Sciatic nerve (tissue), 2 donors: ENCODE measurements at places on chromosomes 4 and X. TPM values are rescaled to one million over a fixed set of nuclear protein-coding genes. Genes with fewer than 3 reads are reported as not detected.

DNA sequence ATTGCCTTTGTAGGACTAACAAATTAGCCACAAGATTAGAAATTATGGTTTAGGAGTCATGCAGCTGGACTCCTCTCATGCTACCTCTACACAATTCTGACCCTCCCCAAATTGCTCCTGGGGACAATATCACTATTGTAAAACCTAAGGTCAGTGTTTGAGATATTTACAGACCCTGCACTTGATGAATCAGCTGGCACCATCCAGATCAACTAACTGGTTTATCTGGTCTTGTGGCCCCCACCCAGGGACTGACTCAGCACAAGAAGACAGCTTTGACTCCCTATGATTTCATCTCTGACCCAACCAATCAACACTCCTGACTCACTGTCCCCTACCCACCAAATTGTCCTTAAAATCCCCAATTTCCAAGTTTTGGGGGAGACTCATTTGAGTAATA is 192.4 kb downstream of the STPG2 start:
- DNase-seq: no peak

DNA sequence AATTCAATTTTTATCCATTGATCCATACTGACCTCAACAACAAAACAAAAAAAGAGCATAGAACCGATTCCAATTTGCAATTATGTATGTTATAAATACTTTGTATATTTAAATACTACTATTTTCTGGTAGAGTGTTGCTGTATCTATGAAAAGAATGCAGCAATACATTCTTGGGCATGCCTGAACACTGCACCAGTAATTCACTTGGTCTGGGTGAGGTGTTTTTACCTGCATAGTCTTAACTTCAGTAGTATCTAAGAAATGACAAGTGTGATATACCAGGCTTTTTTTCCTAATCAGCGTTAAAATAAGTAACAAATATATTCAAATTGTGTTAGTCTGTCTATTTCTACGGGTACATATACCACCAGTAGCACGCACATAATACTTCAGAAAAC is 120.2 kb downstream of the KLHL13 start:
- no peak for DNase-seq

DNA sequence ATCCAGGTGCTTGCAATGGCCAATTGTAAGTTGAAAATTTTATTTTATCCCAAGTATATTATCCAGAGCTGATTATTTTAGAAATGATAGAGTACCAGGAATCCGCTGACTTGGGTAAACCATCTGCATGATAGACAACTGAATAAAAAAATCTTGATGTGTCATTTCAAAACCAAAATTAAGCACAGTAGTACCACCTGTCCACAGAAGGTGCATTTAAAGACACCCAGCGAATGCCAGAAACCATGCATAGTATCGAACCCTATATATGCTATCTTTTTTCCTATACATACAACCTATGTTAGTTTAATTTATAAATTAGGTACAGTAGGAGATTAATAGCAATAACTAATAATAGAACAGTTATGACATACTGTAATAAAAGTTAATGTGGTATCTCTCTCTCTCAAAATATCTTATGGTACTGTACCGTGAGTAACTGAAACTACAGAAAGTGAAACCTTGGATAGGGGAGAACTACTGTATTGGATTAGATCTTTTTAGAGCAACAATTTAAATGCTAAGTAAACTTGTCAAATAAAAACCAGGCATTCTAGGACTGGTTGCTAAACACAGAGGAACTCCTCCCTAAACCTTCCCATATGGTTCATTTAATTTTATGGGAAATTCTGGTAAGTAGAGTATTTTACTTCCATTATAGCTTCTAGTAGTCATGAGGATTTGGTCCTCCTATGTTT is 6.2 kb downstream of the NEIL3 start:
- DNase-seq: no peak

Gene DUSP21
- not detected for total RNA-seq
